ENCODE measurements at places on chromosomes 2 and 18.

- DNase-seq: no peak
Observed at GRCh38 chr2:207782238-207783030, 12.7 kb upstream of the FZD5 start.

DNA sequence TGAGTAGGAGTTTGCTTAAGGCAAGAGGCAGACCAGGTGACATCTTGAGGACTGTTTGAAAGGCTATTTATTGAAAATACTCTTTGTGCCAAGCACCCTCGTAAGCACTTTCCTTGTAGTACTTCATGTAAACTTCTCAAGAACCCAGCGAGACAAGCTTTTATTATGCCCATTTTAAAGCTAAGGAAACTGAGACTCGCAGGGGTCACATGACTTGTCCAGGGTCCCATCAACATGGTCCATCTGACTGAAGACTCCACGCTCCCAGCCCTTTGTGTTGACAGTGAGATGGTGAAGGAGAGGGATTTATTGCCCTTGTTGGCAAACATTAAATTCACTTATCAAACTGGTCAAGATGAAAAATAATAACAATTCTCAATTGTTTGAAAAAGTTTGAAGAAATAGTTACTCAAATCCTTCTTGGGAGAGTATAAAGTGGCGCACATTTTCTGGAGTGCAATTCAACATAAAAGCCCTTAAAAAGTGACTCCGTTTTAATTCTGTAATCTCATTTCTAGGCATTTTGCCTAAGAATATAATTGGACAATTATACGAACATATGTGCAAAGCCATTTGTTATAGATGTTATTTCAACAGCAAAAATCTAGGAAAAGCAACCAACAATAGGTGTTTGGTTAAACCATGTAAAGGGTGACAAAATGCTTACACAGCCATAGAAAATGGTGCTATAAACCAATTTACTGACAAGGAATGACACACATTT lies 270.5 kb upstream of the NCKAP5 start:
- DNase-seq: no peak

DNA sequence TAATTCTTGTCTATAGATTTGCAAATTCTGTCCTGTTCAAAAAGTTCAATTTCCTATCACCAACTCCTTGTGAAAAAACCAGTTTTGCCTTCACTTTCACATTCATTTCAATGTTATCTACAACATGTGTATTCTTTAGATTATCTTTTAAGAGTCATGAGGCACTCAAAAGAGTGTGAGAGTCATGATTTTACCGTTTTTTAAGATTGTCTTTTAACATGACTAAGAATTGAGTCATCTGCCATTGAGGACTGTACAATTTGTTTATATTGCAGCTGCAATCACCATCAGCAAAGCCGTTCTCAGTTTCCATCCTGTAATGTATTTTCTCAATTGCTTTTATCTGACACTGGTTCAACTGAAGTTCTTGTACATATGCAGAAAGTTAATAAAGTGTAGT lies 275.8 kb downstream of the LNPK start:
- peak; percentile 81 for DNase-seq

- DNase-seq: no peak
Observed at GRCh38 chr2:111053266-111053665, 67.4 kb upstream of the BCL2L11 start.

GRCh38 chr2:121130301-121130850 lies 154.6 kb downstream of the TFCP2L1 start:
- no peak for DNase-seq

- no peak for DNase-seq
Observed at GRCh38 chr2:68767996-68768395, 33.4 kb downstream of the ARHGAP25 start.

DNA sequence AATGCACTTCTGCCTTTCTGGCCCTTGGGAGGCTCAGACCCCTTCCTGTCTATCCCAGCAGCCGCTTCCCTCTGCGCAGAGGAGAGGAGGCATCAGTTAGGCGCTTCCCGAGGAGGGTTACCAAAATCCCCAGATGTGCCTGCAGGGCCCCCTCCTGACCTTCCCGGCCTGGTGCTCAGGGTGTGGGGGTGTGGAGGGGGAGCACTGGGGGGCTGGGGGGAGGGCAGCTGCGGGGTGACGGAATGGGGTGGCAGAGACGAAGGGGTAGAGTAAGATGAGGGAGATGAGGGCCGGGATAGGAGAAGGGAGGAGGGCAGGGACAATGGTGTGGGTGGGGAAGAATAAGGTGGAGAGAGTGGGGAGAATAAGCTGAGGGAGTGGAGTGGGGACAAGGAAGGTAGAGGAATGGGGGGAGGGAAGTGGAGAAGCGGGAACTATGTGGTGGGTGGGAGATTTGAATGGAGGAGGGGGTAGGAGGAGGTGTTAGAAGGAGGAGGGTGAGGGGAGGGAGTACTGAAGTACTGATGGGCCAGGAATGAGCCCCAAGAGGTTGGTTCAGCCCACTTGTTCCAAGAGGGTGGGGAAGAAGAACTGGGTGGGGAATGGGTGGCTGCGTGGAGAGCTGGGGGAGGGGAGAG lies 6.5 kb upstream of the ZAP70 start:
- DNase-seq: no peak

DNA sequence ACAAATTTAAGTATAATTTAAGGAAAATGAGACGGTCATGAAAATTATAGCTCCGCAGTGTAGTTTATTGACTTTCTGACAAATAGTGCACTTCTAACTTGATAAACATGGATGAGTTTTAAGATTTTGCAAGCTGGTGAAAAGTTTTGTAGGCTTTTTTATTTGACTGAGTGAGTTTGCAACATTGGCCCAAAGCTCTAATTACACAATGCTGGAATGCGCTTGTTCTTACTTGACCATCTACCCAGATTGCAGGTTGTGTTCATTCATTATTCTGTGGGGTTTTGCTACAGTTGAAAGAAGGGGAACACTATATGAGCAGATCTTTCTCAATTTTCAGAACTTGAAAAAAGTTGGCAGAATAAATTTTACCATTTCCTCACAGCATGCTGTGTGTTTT lies 13.5 kb downstream of the SPOPL start:
- DNase-seq: no peak

- peak; percentile 91 for DNase-seq
Observed at GRCh38 chr2:19124135-19124534, 234.3 kb downstream of the OSR1 start.

GRCh38 chr2:29799628-29800027 lies 121.8 kb downstream of the ALK start:
- DNase-seq: no peak

- no peak for DNase-seq
Observed at GRCh38 chr2:26169226-26169625, 3.7 kb upstream of the GAREM2 start.

DNA sequence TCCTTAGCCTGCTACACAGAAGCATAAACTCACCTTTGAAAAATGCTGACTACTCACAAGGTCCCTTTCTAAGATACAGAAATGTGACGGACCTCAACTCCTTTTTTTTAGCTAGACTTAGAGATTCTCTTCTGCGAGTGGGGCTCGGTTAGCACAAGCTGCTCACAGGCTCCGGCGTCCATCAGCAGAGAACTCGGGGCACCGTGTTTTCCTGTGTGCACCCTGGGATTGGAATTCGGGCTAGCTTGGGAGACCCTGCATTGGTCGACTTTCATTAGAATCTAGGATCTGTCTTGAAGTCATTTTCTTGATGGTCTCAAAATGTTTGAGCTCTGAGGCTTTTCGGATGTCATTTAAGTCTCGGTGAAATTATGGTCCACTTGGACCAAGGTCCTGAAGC lies 191.2 kb downstream of the GBX2 start:
- no peak for DNase-seq

DNA sequence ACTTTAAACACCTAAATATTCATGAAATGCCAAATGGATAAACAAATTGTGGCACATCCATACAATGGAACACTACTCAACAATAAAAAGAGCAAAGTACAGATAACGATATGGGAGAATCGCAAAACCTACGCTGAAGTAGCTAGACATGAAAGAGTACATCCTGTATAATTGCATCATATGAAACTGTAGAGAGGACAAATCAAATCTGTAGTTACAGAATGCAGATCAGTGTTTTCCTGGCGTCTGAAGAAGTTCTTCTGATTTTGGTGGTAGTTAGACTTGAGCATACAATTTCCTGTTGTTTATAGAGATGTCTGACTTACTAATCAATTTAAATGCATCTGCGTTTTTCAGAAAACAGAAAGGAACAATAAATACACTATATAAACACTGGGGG lies 394.4 kb downstream of the SOCS6 start:
- no peak for DNase-seq
